Activated T-cell treated with anti-CD3 and anti-CD28 coated beads for 1 hour (primary cell): ENCODE measurements at places on chromosomes 6 and 20.

GRCh38 chr20:45581702-45582101 is 2.6 kb upstream of the WFDC8 start:
- no peak for DNase-seq

DNA sequence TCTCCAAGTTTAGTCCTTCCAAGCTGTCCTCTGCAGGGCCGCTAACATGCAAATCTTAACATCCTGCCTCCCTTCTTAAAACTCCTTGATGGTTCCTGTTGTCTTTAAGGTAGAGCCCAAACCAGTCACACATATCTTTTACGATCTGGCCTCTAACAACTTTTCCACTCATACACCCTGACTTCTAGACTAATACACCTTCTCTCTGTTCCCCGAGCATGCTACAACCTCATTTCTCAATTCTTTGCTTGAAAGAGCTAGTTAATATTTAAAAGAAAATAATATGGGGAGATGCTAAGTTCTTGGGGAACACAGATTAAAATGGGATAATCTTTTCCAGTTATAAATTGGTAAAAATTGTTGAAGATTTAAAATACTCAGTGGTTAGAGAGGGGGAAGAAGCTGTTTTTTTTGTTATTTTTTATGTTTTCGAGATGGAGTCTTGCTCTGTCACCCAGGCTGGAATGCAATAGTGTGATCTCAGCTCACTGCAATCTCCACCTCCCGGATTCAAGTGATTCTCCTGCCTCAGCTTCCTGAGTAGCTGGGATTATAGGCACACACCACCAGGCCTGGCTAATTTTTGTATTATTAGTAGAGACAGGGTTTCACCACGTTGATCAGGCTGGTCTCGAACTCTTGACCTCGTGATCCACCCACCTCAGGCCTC is 250.7 kb downstream of the MAFB start:
- DNase-seq = no peak

GRCh38 chr20:36074983-36075382 is 79.6 kb upstream of the EPB41L1 start:
- DNase-seq = no peak

GRCh38 chr20:37726971-37727956 is 33.4 kb downstream of the CTNNBL1 start:
- no peak for DNase-seq

DNA sequence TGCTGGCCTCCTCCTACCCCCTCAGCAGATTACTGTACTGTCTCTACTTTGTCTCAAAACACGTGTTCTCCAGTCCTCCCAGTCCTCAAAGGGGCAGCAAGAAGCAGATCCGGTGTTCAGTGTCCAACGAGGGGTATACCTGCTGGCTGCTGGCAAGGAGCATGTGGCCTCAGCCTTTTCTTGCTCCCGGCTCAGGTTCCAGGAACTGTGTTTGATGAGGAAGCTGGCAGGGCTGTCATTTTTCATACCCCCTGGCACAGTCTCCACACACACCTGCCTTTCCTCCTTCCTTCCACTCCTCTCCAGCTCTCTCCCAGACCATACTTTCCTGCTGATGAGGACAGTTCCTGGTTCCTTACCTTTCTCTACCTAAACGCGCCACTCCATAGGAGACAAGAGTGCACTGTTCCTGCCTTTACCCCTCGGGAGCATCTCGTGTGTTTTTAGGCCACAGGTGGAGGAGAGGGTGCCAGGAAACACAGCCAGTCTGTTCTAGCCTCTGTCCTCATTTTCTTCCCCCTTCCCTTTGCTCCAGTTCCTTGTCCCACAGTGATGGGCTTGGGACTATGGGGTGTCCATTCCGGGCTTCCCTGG is 77.2 kb downstream of the SSR1 start:
- no peak for DNase-seq
